Dermis microvascular lymphatic vessel endothelial cell (primary cell): ENCODE measurements at places on chromosomes 7 and 10. TPM values are rescaled to one million over a fixed set of nuclear protein-coding genes. Genes with fewer than 3 reads are reported as not detected.
A peak's percentile ranks its signal among the peaks of the same experiment; 100 is the strongest.

Gene ABCB1
- total RNA-seq: 1.0 and 1.3 TPM in 2 replicates

Gene LIPF
- not detected in 2 replicates for total RNA-seq

Gene MARVELD1
- 10.5 and 14.0 TPM in 2 replicates for total RNA-seq

Gene LDB3
- total RNA-seq: not detected in 2 replicates

- peak; percentile 90 for DNase-seq
Observed at GRCh38 chr10:69864321-69864720, 62.6 kb downstream of the COL13A1 start.

DNA sequence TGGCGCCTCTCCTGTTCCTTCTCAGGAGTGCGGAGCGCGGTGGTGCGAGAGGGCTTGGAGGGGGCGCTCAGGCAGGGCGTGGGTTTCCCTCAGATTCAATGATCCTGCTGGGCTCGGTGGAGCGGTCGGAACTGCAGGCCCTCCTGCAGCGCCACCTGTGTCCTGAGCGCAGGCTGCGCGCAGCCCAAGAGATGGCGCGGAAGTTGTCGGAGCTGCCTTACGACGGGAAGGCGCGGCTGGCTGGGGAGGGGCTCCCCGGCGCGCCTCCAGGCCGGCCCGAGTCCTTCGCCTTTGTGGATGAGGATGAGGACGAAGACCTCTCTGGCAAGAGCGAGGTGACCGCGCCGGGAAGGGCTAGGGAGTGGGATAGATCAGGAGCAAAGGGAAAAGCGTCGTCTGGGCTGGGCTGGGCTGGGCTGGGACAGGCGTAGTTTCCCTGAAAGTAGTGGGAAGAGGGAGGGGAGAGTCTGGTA, 17.0 kb downstream of the FAM131B start:
- DNase-seq: no peak

GRCh38 chr7:64515330-64515729, 47.5 kb downstream of the ZNF680 start:
- DNase-seq: no peak

DNA sequence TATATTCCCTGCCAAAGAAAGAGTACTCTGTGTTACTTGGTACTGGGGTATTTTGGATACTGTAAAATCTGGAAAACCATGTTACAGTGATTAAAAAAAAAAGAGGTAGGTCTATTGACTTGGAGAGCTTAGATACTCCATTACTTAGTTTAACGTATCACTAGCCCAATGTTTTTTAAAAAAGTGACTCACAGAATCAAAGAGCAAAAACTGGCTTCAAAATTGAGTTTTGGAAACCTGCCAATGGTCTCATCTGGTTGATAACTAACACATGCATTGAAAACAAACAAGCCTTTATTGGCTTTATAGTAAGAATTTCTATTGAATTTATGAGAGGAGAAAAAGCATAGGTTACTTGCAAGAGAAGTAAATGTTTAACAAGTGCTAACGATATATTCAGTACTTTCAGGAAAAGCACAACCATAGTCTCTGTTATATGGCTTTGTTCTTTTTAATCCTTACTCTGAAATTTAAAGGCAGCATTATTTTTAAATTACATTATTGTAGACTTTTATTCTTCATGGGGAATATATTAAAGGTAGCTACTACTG, 563.3 kb upstream of the SORCS1 start:
- DNase-seq: peak; percentile 76

GRCh38 chr10:91307489-91307888, 87.0 kb downstream of the PCGF5 start:
- no peak for DNase-seq

- no peak for DNase-seq
Observed at GRCh38 chr10:79409038-79409725, 36.2 kb downstream of the ZCCHC24 start.
